ENCODE measurements at places on chromosomes 2 and 18.

DNA sequence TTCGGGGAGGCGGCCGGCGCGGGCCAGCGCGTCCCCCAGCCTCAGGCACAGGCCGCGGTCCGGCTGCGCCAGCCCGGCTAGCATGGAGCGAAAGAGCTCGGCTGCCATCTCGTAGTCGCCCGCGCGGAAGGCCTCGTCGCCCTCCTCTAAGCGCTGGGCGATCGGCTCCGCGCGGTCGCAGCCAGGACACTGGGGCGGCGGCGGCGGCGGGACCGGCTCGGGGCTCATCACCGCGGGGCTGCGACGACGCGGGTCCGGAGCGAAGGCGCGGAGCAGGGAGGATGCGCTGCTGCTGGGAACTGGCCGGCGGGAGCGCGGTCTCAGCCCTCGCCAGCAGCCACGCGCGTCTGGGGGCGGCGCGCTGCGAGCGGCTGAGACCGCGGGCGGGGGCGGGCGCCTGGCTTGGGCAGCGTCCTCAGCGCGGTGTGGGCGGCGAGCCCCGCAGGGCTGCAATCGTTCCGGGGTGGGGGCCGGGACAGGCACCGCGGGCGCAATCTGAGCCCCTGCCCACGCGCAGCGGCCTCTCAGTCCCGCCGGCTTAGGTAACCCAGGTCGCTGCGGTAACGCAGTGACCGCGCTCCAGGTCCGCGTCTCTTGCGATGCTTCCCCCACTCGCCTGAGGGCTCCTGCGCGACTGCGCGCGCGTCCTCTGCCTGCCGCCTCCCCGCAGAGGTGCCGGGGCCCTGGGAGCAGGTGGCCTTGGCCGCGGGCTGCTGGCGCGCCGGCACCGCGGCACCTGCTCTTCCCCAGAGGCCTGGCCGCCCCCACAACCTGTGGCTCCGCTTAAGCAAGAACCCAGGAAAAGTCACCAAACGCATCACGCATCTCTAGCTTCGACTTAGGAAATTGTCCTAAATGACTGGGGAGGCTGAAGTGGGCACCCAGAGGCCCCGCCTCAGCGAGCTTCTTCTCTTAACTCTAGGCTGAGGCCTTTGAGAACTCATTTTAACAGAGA lies at the start of gene LONRF2:
Gene LONRF2 (minus strand): TSS at position 636 of the 955 bp plus-strand sequence. CDS start 408 bp downstream, at position 228.
- DNase-seq, result peak; percentile 24

- DNase-seq, result no peak
These were observed 3.2 kb upstream of the SERPINE2 start for GRCh38 chr2:224042191-224042696.

GRCh38 chr2:1993711-1994682 lies 249.7 kb upstream of the PXDN start:
- DNase-seq, result no peak

GRCh38 chr2:98310010-98310409 lies 36.2 kb upstream of the CNGA3 start:
- DNase-seq, result no peak

GRCh38 chr2:190979906-190980629 lies 33.9 kb downstream of the STAT1 start:
- no peak for DNase-seq
